Skeletal muscle cell (primary cell): ENCODE measurements at places on chromosomes 2 and 18.

GRCh38 chr2:14743861-14744260, 111.3 kb downstream of the LRATD1 start:
- DNase-seq: no peak

DNA sequence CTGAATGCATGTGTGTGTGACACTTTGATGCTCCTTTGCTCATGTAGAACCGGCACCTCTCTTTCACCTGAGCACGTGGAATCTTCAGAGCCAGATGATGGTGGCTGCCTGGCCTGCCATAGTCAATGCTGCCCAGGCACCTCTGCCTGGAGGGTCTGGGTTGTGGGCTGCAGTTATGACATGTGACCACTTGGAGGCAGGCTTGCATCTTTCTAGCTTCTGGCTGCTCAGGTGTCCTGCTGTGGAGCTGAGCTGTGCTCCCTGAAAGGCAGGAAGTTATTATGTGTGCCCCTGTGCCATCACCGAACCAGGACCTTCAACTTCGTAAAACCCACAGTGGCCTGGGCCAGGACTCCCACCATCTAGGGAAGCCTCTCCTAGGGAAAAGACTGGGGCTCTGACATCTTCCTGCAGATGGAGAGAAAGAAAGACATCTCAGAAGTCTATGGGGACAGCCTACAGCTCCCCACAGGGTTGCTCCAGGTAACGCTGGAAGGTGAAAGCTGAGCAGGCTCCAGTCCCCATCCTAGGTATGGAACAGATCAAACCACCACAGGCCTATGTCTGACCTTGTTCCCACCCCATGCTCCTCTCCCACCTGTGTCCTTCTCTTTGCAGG, 30.2 kb downstream of the PSD4 start:
- no peak for DNase-seq

GRCh38 chr2:149313512-149313972, 16.8 kb upstream of the LYPD6 start:
- no peak for DNase-seq

- DNase-seq: no peak
Observed at GRCh38 chr2:176127774-176128072, 1.8 kb upstream of the HOXD8 start.

GRCh38 chr2:120161190-120161589, 62.0 kb downstream of the TMEM185B start:
- no peak for DNase-seq
